ENCODE measurements at places on chromosomes 11 and 22.

- no peak for DNase-seq
Observed at GRCh38 chr11:130881475-130882137, 34.7 kb downstream of the SNX19 start.

- no peak for DNase-seq
Observed at GRCh38 chr11:3942956-3943497, 87.6 kb downstream of the STIM1 start.

GRCh38 chr11:27212248-27212780 is 150.7 kb downstream of the CCDC34 start:
- DNase-seq = no peak

GRCh38 chr22:23537416-23537815 is 42.7 kb downstream of the IGLL1 start:
- no peak for DNase-seq

DNA sequence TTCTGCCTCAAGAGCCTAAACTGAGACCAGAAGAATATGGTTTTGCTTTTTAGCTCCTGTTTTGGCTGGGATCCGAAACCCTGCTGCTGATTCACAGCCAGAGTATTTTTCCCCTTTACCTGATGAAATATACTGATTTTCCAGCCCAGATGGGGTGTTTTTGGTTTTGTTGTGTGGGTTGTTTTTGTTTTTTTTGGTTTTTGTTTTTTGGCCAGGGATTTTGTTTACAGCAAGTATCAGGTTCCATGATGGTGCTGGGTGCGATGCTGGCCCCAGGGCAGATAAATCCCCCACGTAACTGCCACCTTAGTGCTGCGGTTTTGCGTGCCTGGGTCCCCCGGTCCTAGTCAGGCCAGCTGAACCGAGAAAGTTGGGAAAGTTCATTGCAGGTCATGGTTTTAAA is 103.7 kb downstream of the ZBTB16 start:
- no peak for DNase-seq

DNA sequence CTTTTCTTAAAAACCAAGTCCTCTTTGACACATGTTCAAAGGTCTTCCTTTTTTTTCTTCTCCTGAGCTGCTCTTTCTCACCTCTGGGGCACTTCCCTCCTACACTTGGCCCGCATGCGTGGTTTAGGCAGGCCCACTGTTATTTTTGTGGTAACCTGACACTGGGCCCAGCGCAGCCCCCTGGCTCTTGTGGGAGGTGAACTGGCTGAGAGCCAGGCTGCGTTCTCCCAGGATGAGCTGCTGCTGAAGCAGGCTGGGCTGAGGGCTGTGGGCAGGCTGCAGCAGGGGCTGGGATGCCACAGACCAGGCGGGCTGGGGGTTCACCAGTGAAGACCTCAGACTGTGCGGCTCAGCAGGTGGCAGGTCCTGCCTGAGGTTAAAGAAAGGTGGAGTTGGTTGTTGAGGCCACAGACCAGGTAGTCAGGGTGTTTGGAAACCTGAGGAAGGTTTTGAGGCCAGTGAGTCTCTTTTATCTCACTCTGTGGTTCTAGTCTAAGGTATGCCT is 72.4 kb downstream of the TEAD1 start:
- no peak for DNase-seq

DNA sequence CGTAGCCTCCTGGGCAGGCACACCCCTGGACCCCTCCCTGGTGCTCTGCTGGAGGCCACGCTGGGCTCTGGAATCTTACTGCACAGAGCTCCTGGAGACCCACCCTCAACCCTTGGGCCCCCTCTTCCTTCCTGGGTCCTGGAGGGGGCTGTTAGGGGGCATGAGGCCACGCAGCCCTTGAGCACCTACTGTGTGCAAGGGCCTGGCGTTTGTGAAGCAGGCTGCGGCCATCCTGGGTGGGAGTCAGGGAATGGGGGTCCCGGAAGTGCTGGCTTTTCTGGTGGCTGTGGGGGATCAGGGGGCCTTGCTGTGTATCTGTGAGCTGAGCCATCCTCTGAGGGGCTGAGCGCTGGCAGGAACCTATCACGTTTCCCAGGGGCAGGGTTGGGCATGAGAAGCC is 40.9 kb upstream of the CCDC188 start:
- no peak for DNase-seq

DNA sequence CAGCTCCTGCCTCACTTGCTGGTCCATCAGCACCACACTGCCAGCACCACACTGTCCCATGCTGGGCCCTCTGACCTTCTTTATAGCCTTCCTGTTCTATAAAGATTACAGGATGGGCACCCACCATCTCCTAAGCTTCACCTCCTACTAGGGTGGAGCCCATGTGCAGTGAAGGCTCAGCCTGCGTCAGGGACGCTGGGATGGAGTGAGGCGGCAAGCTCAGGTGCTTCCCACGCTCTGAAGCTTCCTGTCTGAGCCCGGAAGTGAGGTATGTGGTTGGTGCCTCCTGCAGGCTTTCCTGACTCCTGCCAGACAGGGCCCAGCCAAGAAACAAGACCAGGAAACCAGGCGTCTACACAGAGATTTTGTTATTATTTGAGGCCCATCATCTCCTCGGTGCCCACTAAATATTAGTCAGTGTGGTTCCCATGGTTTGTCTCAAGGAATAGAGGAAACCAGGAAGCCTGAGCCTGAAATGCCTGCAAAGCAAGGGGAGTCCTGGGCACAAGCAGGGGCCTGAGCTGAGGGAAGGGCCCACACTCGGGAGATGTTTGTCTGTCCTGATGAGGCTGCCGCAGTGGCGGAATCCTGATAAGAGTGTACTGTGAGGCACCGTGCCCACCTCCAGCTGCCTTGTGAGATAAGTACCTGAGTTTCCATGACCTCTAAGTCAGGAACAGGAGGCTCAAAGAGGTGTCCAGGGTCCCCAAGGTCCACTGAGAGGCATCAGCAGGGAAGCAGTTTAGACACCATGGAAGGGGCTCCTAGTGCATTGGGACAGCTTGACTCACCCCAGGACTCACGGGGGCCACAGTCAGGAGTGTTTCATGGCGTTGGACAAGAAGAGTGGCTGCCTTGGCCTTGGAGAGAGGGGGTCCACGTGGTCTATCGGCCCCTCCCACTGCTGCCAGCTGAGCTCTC is 22.0 kb downstream of the RSPH14 start:
- peak; percentile 76 for DNase-seq

DNA sequence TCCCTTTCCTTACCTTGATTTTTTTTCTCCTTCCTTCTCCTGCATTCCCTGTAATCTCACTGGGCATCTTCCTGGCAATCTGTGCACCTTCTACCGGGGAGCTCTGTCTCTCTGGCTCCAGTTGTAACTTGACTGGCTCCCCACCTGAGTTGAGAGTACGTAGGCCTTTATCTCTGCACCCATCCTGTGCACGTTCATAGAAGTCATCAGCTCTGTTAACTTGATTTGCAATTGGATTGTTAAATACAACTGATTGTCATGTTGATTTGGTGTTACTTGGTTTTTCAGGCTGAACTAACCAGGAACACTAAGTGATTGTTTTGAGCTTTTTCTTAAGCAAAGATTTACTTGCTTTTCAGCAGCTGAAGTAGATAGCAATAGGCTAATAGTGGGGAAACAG is 11.8 kb downstream of the SWAP70 start:
- DNase-seq = no peak

DNA sequence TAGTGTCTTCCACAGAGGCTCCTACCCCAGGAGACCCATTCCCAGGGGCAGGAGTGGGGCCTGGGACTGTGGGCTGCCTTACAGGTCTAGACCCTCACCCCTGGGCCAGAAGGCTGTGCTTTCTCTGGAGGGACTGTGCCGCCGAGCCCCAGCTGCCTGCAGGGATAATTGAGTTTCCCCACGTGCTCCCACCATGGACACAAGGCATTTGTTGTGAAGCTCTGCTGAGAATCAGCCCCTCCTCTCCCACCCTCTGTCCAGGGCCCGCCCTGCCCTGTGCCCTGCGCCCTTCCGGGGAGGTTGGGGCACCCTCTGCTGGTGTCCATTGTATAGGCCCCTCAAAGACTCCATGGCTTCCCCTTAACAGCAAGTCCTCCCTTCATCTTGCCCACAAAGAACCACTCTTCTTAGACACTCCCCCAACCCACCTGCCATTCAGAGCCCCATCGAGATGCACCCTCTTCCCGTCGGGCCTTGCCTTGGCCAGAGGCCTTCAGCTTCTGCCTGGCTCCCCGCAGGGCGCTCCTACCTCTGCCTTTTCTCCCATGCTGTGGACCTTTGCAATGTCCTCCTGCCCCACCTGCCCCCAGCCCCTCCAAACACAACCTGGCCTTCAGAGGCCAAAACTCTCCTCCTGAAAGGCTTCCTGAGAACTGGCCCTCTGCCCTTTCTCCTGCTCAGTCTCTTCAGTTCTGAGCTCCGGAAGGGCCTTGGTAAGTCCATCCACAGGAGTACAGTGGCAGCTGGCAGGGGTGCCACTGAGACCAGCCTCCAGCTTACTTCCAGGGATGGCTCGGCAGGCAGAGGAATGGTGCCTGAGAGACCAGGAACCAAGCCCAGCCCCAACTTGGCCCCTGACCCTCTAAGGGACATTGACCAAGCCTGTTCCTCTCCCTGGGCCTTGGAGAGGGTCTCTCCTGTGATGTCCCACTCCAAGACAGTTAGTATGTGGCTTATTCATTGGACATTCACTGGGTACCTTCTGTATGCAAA is 22.4 kb downstream of the DUSP8 start:
- no peak for DNase-seq

GRCh38 chr11:128346804-128347203 is 240.6 kb downstream of the ETS1 start:
- DNase-seq = no peak

GRCh38 chr11:11806074-11806473 is 35.7 kb upstream of the USP47 start:
- DNase-seq = no peak

DNA sequence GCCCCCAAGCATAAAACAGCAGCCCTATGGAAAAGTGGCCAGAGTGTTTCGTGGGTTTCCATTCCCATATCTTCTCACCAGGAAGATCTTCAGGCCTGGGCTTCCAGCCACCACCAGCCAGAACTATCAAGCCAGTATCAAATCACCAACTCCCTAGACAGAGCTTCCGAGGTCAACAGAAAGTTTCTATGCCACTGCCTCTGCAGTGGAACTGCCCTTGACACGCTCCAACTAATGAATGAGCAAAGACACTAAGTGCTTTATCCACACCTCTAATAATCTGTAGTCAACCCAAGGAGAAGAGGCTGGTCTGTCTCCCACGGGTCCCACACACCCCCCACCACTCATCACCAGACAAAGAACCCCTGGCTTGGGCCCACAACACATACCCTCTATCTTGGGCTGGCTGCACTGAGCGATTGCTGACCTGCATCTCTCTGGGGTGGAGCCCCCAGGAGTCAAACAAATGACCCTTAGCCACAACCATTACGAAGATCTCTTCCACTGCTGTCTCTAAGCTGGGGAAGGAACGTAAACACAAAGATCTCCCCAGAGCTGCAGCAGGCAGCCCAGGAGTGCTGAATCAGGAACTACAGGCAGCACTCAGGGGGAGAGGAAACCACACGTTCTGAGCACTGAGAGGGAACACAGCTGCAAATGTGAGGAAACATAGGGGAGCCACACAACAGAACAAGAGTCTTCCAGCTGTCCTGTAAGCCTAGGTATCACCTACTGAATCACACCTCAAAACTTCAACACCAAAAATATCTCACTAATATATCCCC is 9.7 kb downstream of the OR5AN1 start:
- no peak for DNase-seq

DNA sequence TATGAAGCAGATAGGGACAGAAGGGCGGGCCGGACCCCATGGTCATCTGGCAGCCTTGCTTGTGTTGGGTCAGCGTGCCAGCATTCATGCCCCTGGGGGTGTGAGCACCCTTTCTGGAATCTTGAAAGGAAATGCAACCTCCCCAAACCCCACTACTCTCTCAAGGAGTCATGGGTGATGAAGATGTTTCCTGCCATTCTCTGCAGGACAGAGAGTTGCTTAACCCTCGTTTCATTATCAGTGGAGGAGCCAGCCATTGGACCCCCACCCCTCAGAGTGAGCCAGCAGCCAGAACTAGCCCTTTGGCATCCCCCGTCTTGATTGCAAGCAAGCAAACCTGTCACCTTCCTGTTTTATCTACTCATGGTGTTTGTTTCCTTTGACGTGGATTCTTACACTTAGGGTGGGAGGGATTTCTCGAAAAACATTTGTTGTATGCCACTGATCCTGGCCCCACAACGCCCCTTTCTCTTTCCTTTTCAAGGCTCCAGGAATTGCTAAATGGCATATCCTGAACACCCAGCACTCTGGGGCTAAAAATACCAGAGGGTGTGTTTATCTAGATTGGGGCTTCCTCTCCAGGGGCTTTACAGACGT is 258.3 kb downstream of the ETS1 start:
- DNase-seq = peak; percentile 68

- no peak for DNase-seq
Observed at GRCh38 chr11:12449961-12450715, 72.8 kb downstream of the PARVA start.

- DNase-seq = peak; percentile 85
Observed at GRCh38 chr22:17781319-17782031, 7.2 kb upstream of the BID start.

DNA sequence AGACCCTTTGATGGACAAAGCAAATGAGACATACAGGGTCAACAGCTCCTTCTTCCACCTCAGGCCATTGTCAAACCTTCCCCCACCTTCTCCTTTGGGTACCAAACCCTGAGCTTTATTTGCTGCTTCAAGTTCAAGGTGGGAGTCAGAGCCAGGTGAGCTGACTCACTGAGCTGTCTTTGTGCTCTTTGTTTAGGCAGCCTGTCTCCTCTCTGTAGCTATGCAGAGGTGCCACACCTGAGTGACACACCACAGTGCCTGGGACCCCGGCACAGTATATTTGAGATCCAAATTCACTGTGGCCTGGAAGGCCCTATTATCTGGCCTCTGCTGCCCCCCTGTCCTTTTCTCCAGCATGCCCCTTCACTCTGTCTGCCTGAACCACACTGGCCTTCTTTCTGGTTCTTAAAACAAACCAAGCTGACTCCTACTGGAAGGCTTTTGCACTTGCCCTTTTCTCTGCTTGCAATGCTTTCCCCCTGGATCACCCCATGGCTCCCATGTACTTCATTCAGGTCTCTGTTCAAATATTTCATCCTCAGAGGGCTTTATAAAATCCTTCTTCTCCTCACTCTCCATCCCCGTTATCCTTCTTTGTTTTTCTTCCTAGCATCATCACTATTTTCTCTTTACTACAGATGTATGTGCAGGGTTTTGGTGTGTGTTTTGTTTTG is 16.1 kb downstream of the LMO2 start:
- DNase-seq = no peak

- DNase-seq = no peak
Observed at GRCh38 chr11:86162239-86162638, 82.3 kb upstream of the EED start.

GRCh38 chr11:27882066-27882697 is 181.9 kb upstream of the BDNF start:
- DNase-seq = no peak

GRCh38 chr11:118061586-118062125 is 15.2 kb upstream of the TMPRSS4 start:
- no peak for DNase-seq

Data from CD4-positive, alpha-beta T cell treated with Interleukin-1 beta for 1 hour (primary cell).